ENCODE measurements at places on chromosomes 3 and 15. TPM values are rescaled to one million over a fixed set of nuclear protein-coding genes. Genes with fewer than 3 reads are reported as not detected.

The SEMA3B gene
- total RNA-seq, result 7.3 TPM

The KBTBD12 gene
- total RNA-seq, result 0.22 TPM

The GOLGA8K gene
- total RNA-seq, result 1.2 TPM

The SPATA12 gene
- 0.39 TPM for total RNA-seq

The GOLGA8Q gene
- total RNA-seq, result 0.50 TPM

The PPIB gene
- 469 TPM for total RNA-seq

The SERPINI2 gene
- not detected for total RNA-seq

Data from WTC11 (cell line).